Pericardium fibroblast (primary cell): ENCODE measurements at places on chromosomes 7 and 10. TPM values are rescaled to one million over a fixed set of nuclear protein-coding genes. Genes with fewer than 3 reads are reported as not detected.

The GPR158 gene
- total RNA-seq, result 0.09 and 2.6 TPM in 2 replicates

The TDRD1 gene
- total RNA-seq, result 0.23 TPM in 1 of 2 replicates, not detected in the other

The RPA3 gene
- 9.3 and 14.8 TPM in 2 replicates for total RNA-seq

The HOXA3 gene
- total RNA-seq, result 4.0 and 8.3 TPM in 2 replicates

The IFIT3 gene
- total RNA-seq, result 12.8 and 22.5 TPM in 2 replicates

The GDF2 gene
- total RNA-seq, result not detected in 2 replicates

The NPFFR1 gene
- not detected in 2 replicates for total RNA-seq

The LRRN3 gene
- 2.9 and 8.2 TPM in 2 replicates for total RNA-seq

The PRF1 gene
- total RNA-seq, result not detected in 2 replicates

The TWIST1 gene
- total RNA-seq, result 41.0 and 70.1 TPM in 2 replicates

The CALCR gene
- not detected in 2 replicates for total RNA-seq

The GIMAP2 gene
- 0.09 and 0.12 TPM in 2 replicates for total RNA-seq

The ZFAND2A gene
- 9.0 and 12.8 TPM in 2 replicates for total RNA-seq

The PTN gene
- total RNA-seq, result 7.4 and 9.5 TPM in 2 replicates

The DMBT1 gene
- under 0.01 TPM in 1 of 2 replicates, not detected in the other for total RNA-seq

The HIPK2 gene
- total RNA-seq, result 17.0 and 28.3 TPM in 2 replicates

The TAS2R41 gene
- total RNA-seq, result not detected in 2 replicates

The WIPF3 gene
- 0.17 TPM in 1 of 2 replicates, not detected in the other for total RNA-seq

The USP54 gene
- total RNA-seq, result 5.1 and 11.8 TPM in 2 replicates

The ACSM6 gene
- not detected in 2 replicates for total RNA-seq

The SFTPA1 gene
- total RNA-seq, result not detected in 2 replicates

The ING3 gene
- 6.9 and 10.2 TPM in 2 replicates for total RNA-seq

The PPP1R17 gene
- total RNA-seq, result not detected in 2 replicates

The OR2A5 gene
- not detected in 2 replicates for total RNA-seq

The SLC16A12 gene
- 3.6 and 16.1 TPM in 2 replicates for total RNA-seq

The NUTM2E gene
- total RNA-seq, result 0.47 TPM in 1 of 2 replicates, not detected in the other

The HSPA14 gene
- 8.1 and 10.4 TPM in 2 replicates for total RNA-seq

The PRKG1 gene
- total RNA-seq, result 15.3 and 19.5 TPM in 2 replicates

The CFAP46 gene
- 1.9 and 2.6 TPM in 2 replicates for total RNA-seq

The ABCA13 gene
- not detected in 2 replicates for total RNA-seq

The TFPI2 gene
- 58.6 and 395 TPM in 2 replicates for total RNA-seq

The KCNH2 gene
- 0.12 and 0.34 TPM in 2 replicates for total RNA-seq

The MARVELD1 gene
- 60.7 and 71.5 TPM in 2 replicates for total RNA-seq

The TLX1 gene
- total RNA-seq, result not detected in 2 replicates

The KLF14 gene
- total RNA-seq, result 0.34 and 0.58 TPM in 2 replicates

The CPA2 gene
- total RNA-seq, result not detected in 2 replicates

The GIMAP4 gene
- not detected in 2 replicates for total RNA-seq

The CELF2 gene
- 29.4 and 47.8 TPM in 2 replicates for total RNA-seq

The LAMB1 gene
- total RNA-seq, result 454 and 662 TPM in 2 replicates
